ENCODE measurements at places on chromosomes 2 and 18.

GRCh38 chr2:118309946-118310680 lies 221.8 kb downstream of the INSIG2 start:
- no peak for DNase-seq

GRCh38 chr2:197145471-197146056 lies 165.0 kb downstream of the ANKRD44 start:
- no peak for DNase-seq

DNA sequence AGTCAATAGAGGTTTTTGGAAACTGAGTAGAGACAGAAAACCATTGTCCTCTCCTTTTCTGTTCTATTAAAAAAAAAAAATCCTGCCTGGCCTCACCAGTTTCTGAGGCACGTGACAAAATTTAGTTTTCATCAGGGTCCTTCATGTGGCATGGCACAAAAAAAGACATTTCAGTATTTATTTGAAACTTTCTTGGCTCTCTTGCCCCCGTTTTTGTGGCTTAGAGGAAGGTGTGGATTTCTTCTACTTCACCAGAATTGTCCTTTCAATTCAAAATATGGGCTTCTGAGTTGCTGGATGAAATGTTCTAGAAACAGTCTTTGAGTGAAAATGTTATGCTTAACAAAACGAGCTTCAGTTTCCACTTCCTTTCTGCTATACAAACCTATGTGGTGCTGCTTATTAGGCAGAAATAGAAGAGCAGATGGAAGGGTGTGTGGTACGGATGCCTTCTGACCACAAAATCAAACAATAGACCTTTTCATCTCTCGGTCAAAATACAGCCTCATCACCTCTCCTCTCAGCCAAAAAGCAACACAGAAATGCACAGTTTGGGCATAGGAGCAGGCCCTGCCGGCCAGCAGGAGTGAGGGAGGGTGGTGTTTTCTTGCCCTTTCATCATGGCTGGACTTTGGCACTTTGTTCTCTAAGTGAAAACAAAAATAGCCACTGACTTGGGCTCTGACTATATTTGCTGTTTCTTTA lies 89.2 kb downstream of the SH3RF3 start:
- no peak for DNase-seq

- no peak for DNase-seq
Observed at GRCh38 chr2:14256890-14257289, 375.6 kb upstream of the LRATD1 start.

DNA sequence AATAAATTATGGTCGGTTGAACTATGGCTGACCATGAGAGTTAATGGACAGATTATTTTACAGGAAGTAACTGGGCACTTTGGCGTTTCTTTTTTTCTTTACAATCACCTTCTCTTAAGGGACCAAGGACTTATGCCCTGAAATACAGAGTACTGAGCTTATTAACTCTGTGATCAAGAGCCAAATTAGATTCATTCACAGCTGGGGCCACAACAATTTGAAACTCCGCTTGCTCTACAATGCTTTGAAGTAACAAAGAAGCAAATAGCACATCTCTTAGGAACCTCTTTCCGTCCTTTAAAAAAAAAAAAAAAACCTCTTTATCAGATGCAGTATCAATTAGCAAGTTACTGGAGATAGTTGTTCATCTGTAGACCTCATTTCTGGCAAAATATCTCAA lies 112.0 kb downstream of the LYPD6 start:
- DNase-seq, result no peak

DNA sequence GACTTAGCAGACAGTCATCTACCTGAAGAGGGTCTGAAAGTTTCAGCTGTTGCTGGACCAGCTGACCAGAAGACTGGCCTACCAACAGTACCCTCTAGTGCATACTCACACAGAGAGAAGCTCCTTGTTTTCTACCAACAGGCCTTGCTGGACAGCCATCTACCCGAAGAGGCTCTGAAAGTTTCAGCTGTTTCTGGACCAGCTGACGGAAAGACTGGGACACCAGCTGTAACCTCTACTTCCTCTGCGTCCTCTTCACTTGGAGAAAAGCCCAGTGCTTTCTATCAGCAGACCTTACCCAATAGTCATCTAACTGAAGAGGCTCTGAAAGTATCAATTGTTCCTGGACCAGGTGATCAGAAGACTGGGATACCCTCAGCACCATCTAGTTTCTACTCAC lies 63.2 kb downstream of the ALMS1 start:
- no peak for DNase-seq

DNA sequence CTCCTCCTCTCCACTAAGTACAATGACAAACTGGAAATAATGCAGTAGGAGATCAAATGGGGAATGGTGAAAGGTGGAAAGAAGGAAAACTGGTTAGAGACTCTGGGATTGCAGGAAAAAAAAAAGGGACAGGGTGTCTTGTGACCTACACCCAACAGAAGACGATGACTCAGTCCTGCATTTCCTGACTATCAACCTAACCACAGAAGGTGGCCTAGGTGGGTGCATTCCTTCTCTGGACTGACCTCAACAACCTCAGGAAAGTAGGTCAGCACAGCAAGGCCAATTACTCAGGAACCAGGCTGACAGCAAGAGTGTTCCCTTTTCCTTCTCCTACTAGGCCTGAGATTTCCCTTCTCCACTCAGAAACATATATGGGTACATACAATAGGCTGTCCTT lies 1386.4 kb upstream of the ZEB2 start:
- DNase-seq, result no peak

DNA sequence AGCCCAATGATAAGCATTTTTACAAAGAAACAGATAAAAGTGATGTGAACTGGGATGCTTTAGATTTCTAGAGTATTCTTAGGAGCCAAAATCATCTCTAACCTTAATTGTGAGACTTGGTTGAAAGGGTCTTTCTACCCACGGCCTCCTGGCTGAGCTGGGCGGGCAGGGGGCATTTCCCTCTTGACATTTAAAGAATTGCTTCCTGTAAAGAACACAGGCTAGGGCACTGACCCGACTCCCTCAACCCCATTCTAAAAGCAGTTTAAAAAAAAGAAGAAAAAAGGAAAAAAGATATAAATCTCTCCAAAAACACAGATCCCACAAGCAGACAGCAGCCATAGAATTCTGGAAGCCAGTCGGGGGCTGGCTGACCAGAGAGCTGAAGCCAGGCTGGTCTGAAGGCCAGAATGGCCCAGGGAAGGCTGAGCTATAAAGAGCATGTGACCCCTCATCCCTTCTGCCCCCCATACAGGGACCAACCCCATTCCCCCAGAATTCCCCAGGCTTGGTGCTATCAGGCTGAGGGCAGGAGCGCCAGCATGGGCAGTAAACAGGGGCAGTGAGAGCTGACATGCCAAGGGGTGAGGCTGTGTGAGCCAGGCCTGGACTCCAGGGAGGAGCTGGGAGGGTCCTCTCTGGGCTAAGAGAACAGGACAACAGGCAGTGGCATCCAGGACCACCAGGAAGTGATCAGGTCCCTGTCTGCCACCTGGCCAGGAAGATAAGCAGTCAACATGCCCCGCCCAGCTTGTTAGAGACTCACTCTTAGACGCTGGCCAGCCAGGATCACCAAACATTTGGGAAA lies 188.5 kb downstream of the HDAC4 start:
- DNase-seq, result no peak

DNA sequence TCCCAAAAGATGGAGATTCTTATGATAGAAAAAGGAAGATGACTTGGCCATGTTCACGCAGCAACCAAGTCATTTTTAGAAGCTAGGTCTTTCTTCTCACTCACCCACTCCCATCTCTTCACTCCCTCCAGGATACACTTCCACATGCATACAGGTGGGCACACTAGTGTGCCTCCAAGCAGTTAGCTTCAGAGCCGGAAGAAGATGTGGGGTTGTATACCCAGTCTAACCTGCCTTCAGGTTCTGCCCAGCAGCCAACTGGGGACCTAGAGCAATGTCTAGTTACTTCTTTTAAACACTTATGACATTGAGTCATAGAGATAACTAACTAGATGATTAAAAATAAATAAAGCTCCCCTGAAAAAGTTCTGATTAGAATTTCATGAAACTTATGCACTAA lies 21.8 kb upstream of the TANK start:
- no peak for DNase-seq

DNA sequence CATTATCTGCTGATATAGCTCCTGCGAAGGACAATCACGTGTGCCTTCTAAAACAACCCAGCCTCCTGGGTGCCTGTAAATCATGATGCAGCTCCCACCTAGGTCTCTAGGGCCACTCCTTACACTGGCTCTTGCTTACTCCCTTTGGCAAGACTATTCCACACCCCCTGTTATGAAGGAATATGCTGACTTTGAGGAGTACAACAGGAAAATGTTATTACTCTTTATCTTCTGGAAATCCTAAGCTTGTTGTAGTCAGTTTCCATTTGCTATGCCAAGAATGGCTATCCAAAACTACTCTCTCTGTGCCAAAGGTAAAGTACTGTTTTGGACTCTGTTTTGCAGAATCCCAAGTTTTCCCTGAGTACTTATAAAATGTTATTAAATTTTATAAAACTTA lies 7.7 kb downstream of the SGO2 start:
- no peak for DNase-seq

DNA sequence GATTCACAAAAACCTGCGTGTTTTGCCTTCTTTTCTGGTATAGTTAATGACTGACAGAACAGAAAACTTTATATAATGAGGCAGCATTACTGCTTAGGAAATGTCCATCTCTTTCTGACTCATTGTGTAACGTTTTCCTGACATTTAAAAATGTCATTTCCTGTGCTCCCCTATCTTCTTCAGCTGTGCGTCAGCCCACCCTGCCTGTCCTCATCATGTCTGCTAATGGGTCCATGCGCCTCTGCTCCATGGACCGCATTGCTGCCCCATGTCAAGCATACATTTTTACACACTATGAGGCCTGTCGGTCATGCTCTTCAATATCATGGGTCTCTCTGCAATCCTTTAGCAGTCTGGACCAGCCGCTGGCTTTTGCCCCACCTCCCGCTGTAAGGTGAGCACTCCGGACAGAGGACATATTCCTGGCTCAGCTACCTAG lies 234.3 kb downstream of the CDCA7 start:
- DNase-seq, result no peak

- DNase-seq, result no peak
Observed at GRCh38 chr18:61948846-61949438, 56.1 kb upstream of the RNF152 start.

GRCh38 chr2:70450641-70451250 lies 102.9 kb downstream of the TGFA start:
- DNase-seq, result no peak

DNA sequence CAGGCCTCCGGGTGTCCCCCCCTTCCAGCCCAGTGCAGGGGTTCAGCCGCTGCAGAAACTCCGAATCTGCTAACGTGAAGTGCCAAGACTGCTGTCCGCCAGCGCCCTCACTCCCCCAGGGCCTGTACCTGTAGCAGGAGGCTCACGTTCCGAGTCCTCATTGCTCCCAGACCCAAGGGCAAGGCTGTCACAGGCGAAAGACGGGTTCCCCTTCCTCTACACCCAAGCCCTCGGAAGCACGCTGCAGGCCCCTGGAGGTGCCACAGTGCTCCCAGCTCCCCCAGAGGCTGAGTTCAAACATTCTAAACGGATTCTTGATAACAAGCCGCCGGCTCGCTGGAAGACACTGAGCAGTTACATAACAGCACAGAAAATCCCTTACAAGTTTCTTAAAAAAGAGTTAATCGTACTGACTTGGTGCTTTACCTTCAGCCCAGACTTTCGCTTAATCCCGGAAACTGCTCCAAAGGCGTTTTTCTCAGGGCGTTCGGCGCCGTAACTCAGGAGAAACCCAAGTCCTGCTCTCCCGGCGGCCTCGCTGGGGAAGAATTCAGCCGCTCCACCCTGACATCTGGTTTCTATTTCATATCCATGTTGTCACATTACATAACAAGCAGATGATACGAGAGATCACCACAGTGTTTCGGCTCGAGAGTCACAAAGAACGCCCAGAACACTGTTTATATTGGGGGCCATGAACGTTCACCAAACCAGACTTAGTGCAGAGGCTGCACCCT lies 92.0 kb downstream of the HDAC4 start:
- DNase-seq, result no peak

- no peak for DNase-seq
Observed at GRCh38 chr2:120748310-120748709, 12.6 kb downstream of the GLI2 start.

GRCh38 chr2:98158305-98158704 lies 71.3 kb downstream of the VWA3B start:
- DNase-seq, result no peak

DNA sequence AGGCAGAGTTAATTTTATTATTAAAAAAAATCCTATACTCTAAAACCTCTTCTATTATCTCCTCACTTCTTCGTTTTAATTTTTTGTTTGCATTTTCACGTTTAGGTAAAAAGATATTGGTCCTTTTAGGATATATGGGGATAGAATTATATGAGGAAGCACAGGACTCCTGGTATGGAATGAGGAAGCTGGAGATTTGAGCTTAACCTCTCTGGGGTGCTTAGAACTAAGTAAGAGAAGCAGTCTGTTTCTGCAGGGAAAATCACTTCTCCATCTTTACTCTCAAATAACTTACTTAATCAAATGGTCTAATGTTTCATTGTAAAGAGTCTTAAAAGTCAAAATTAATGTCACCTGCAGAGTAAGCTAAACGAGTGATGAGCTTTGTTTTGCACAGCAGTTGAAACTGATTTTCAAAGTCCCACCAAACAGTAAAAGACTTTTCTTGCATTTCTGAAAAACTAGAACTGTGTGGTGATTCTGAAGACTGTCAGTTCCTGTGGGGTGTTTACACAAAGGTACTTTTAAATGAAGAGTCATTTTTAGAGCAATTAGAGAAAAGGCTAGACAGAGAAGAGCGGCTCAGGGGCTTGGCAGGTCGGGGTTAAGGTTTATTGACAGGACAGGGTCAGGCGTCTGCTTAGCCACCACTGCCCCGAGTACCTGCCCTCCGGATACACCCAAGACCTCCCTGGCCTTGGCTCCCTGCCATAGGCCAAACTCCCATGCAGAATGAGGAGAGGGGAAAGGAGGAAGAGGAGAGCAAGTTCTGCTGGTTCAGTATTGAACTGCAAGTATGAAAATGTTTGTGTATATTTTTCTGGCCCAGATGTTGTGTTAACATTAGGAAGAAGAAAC lies 21.6 kb downstream of the METAP1D start:
- DNase-seq, result no peak

GRCh38 chr2:41867553-41867952 lies 180.3 kb upstream of the PKDCC start:
- no peak for DNase-seq

GRCh38 chr18:77702686-77703085 lies 453.0 kb downstream of the GALR1 start:
- DNase-seq, result no peak

DNA sequence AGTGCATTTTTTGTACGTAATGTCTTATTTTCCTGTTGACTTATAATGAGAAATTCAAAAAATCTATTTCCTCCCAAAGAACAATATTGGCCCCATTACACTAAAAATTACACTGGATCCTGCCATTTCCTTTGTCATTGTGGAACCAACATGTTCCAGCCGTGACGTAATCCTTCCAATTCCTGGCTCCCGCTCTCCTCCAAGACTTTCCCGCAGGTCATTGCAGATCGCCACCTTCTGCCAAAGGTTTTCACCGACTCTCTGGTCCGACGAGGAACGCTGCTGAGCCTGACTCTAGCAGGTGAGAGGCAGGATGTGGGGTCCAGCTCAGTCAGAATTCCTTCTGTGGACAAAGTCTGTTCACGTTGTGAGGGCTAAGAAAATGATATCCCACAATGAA lies 38.0 kb downstream of the PTGR3 start:
- no peak for DNase-seq

Data from cortex of kidney (tissue), 1 donor.